ENCODE measurements at places on chromosomes 16 and 17.
A peak's percentile ranks its signal among the peaks of the same experiment; 100 is the strongest.

DNA sequence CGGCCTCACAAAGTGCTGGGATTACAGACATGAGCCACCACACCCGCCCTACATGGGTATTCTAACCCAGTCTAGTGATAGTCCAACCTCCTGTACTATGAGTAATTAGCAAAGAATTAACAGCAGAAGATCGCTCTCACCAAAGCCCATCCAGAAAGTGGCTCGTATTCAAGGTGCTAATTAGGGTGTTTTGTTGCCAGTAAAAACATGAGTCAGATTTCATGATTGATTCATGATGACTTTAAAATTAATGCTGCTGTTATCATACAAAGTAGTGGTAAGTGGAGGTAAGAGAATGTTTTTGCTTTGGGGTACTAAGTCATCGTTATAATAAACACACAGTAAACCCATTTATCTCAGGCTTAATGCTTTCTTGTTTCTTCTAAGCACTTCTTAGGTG is 428.8 kb downstream of the WWOX start:
- DNase-seq = no peak

GRCh38 chr16:11618107-11618717 is 31.5 kb upstream of the LITAF start:
- no peak for DNase-seq

DNA sequence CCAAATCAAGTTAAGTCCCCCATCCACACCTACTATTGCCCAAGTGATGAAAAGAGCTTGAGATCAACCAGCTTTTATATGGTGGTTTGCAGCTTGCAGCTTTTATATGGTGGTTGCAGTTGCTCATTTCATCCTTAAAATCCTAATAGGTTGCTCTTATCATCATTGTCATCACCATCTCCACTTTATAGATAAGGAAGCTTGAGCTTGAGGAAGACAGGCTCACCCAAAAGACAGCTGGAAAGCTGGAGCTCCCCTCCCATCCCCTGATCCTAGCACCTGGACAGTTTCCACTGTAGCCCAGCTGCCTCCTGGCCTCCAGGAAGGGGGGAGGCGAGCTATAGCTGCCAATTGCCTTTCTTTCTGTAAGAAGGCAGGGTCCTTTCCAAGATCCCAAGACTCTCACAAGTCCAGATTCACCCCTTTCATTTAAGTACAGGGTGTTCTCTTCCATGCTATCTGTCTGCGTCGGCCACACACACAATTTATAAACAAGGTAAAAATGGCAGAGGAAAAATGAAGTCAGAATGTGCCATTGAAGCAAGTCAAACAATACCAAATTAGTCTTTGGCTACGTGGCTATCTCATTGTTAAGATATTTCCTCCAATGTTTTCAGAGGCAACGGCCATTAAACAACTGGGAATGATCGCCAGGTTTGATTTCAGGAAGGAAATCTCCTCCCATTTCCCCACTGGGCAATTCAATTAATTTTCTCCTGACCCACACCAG is 63.3 kb downstream of the PECAM1 start:
- DNase-seq = no peak

DNA sequence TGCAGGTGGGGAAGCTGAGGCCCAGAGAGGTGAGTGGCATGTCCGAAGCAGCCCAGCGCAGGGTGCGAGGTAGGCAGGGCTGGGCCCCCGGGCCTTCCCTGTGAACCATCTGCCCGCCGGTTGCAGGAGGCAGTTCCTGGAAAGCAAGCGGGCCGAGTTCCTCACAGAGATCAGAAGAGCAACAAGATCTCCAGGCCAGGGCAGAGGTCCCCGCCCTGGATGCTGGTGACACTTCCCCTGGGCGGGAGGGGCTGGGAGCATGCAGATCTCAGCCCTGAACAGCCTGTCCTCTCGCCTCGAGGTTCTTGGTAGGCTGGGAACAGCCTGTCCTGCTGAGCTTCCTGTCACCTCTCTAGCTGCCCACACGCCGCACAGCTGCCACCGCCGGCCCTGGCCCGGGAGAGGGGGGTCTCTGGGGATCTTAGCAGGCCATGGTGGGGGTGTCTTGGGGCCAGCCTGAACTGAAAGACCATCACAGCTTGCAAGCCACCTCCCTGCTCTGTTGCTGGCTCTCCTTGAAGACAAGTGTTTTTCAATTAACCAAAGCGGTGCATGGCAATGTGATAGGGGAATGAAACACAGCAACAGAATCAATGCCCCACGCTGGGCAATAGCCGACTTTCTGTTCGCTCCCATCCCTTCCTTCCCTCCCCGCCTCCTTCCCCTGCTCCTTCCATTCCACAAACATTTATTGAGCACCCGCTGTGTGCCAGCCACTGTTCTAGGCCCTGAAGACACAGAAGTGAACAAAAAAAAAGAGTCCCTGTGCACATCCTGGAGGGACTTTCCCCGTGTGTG is 31.7 kb downstream of the SOCS1 start:
- DNase-seq = peak; percentile 72

- no peak for DNase-seq
Measured at GRCh38 chr16:65837464-65837863, 529.0 kb upstream of the CDH5 start.

GRCh38 chr17:72387487-72387886 is 266.7 kb downstream of the SOX9 start:
- no peak for DNase-seq

DNA sequence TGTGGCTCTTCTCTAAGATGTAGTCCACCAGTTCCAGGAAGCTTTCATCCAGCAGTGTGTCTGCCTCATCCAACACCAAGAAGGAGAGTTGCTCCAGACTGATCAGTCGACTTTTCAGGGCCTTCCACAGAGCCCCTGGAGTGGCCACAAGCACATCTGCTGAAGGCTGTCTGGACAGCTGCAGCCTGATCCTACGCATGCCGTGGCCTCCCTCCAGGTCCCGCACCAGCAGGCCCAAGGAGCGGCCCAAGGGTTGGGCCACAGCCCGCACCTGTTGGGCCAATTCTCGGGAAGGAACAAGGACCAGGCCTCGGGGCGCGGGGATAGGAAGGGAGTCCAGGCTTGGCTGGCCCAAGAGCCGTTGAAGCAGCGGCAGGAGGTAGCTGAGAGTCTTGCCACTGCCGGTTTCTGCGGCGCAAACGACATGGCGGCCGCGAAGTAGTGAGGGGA is 729 bp downstream of the DDX28 start:
- DNase-seq = no peak

DNA sequence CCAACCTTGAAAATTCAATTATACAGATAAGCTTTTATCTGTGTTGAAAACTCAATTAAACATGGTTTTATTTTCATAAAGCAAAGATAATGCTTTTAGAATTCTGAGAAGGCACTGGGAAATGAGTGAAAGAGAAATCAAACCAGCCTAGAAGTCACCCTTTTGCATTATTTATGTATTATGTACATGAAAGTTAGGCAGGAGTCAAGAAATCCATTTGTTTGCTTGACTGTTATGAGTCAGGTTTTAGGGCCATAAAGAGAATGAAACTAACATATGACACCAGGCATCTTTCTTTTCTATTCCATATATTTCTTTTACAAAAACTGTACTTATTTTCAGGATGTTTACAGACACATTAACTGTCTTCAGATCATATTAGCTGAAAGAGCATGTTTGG is 23.3 kb upstream of the CDH8 start:
- DNase-seq = no peak

- DNase-seq = no peak
Measured at GRCh38 chr16:51816929-51817328, 665.9 kb upstream of the SALL1 start.

DNA sequence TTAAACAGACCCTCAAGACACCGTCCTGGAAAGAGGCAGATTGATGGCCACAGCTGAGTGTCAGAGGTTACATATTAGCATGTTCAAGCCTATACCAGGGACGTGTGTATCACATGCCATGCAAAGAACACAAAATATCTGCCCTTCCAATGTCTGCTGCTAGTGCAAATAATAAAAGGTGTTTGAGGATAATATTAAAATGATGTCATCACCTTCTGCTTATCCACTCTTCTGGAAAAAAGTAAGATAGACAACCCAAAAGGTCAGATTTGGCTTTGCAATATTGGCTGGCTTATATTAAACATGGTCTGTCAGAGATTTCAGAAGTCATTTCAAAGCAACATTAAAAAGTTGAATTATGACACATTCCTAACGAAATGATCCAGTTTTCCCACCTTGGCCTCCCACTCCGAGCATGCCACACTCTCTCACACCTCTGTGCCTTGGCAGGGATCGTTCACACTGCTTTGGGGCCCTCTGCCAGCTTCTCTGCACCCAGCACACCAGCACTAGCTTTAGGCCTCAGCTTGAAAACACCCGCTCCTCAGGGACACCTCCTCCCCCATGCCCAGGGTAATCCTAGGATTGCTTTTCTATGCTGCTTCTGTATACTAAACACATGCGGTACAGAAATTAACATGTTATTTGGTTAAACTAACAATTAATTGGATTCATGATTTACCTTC is 248.2 kb downstream of the NTN1 start:
- no peak for DNase-seq

GRCh38 chr16:77591347-77591746 is 131.0 kb upstream of the NUDT7 start:
- DNase-seq = no peak

DNA sequence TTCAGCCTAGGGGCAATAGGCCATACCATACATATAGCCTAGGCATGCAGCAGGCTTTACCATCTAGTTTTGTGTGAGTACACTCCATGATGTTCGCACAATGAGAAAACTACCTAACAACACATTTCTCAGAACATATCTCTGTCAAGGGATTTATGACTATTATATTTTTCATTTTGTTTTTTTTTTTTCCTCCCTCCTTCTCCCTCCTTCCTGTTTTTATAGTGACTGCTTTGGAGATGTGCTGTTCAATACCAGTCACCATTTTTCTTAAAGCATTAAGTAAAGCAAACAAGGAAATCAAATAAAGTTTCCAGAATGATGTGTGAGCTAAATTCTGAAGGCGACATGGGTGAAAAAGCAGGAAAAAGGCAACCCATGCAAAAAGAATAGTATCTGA is 194.6 kb downstream of the STX8 start:
- no peak for DNase-seq

- DNase-seq = no peak
Measured at GRCh38 chr16:80104401-80104800, 436.4 kb upstream of the DYNLRB2 start.

DNA sequence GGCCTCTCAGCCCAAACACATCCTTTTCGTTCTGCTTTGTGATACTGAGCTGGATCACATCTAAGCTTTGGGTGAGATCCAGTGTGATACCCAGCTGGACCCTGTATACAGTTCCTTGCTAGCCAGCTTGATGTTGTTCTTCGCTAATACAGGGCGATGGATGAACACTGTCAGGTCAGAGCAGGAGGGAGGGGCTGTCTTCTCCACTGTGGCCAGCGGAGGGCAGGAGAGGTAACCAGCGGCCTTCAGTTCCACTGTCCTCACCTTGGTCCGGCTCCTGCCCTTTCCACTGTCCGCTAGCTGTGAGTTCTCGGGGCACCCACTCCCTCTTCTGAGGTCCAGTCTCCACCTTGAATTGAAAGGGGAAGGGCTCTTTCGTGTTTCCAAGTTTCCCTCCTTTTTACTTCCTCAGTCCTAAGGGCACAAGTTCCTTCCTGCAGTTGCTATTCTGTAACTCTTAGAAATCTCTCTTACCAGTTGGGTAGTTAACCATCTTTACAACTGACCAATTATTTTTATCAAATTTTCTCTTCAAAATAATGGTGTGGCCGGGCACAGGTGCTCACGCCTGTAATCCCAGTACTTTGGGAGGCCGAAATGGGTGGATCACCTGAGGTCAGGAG is 3.0 kb upstream of the ZNF213 start:
- no peak for DNase-seq

DNA sequence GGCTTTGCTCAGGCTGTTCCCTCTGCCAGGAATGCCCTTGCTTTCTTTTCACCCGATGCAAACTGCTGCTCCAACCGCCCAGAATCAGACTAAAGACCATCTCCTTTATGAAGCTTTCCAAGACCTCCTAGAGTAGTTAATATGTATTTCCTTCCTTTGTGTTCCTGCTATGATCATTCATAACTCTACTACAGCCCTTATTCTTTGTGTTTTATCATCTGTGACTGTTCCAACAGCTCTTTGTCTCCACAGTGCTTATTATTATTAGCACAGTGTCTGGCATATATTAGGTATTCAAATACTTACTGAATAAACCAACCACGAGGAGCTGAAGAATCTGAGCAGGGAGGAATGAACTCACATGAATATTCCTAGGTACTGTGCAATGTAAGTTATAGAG is 7.6 kb downstream of the PSME3IP1 start:
- DNase-seq = no peak

GRCh38 chr17:41140360-41141131 is at the start of gene KRTAP4-6:
Gene KRTAP4-6 (minus strand): TSS chr17:41140544. CDS start chr17:41140487, 57 bp downstream.
- DNase-seq = no peak
